NCI-H510A treated with DMSO at 0.1 percent for 48 hours (cell line): ENCODE measurements at places on chromosomes 3 and 15.

DNA sequence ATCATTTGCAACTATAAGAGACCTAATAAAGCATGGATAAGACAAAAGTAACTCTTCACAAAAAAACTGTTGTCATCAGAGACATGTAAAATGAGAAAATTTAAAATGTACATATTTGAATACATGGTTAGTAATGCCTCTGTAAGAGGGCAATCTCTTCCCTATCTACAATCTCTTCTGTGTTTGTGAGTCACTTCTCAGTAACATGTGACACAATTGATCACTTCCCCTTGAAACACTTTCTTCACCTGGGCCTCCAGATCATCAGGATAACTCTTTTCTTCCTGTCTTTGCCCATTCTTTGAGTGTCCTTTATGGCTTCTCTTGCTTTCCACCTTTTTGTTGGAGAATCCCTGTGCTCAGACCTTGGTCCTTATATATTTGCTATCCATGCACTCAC, 50.4 kb downstream of the TFDP2 start:
- no peak for DNase-seq

GRCh38 chr15:80852676-80853075, 73.5 kb downstream of the CEMIP start:
- peak; percentile 19 for DNase-seq

- DNase-seq = peak; percentile 16
Observed at GRCh38 chr3:129985113-129985512, 10.6 kb downstream of the TRH start.

- DNase-seq = no peak
Observed at GRCh38 chr15:31302778-31303725, 23.6 kb upstream of the KLF13 start.

- DNase-seq = no peak
Observed at GRCh38 chr3:12919205-12919604, 77.8 kb upstream of the RPL32 start.

- peak; percentile 69 for DNase-seq
Observed at GRCh38 chr3:174859114-174859735, at the start of gene NAALADL2. NAALADL2 (plus strand) TSS chr3:174859334.

GRCh38 chr3:113743006-113743630, 2.9 kb downstream of the NAA50 start:
- DNase-seq = no peak

GRCh38 chr15:65805019-65805745, 13.1 kb upstream of the DENND4A start:
- DNase-seq = no peak

- no peak for DNase-seq
Observed at GRCh38 chr3:138448631-138449030, 14.2 kb downstream of the ESYT3 start.

- DNase-seq = no peak
Observed at GRCh38 chr3:128152419-128153155, 694 bp upstream of the EEFSEC start.

DNA sequence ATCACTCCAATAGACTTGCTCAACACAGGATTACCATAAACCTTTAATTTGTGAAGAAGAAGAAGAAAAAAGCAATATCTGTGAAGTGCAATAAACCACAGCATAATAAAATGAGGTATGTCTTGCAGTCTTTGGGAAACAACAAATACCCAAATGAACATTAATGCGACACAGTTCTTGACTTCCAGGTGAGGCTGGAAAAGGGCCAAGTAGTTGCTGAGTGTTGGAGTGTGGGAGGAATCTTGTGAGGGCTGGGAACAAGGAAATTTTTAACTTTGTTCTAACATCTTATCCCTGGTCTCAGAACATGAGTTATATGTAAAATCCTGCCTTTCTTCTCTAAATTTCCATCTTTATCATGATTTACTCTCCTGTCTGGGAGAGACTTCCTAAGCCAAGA, 206.5 kb downstream of the DTWD1 start:
- no peak for DNase-seq

DNA sequence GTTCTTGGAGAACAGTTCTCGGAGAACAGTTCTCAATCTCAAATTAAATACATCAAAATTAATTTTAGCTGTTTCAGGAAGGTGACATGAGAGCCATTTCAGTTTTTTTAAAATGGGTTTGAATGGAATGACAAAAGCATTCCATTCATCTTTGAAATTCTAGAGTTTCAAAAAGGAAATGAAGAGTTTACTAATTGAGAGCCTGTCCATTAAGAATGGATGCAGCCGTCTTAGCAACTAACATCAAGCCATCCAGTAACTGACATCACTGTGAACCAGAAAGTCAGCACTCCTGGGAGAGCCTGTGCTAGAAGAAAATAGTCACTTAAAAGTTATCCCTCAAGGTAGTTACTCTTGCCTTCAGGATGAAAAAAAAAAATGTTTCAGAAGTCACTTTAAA, 47.0 kb upstream of the FSTL1 start:
- DNase-seq = no peak

- peak; percentile 87 for DNase-seq
Observed at GRCh38 chr15:40582726-40583246, 11.3 kb upstream of the KNL1 start.

GRCh38 chr15:55799291-55800212, 56.6 kb upstream of the PRTG start:
- DNase-seq = peak; percentile 44

DNA sequence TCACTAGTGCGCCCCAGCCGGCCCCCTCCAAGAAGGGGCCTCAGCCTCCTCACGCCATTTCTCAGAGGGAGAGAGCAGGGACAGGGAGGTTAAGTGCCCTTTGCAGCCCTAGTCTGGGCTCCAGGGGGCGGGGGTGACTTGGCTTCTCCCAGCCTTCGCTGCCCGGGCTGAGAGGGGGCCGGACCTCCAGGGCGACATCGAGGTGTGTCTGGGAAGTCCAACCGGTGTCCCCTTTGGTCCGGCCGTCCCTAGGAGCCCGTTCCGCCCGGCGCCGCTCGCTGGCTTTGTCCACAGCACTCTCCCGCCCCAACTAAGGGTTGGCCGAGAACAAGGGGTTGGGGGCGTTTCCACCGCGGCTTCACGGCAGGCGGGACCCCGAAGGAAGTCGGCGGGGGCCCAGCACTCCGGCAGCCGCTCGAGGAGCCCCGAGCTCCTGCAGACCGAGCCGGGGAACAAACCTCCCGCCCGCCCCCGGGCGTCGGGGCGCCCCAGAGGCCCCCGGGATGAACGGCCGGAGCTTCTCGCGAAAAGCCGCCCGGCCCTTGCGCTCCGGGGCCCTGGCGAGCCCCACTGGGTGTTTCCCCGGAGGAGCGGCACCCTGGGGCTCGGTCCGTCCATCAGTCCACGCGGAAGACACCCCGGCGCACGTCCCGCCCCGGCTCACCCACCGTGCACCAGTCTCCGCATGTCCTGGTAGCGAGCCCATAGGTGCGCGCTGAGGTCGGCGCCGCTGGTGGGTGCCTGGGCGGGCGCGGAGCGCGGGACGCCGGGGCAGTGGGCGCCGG, 627 bp downstream of the NT5DC2 start:
- no peak for DNase-seq
